GM23338 (cell line): ENCODE measurements at places on chromosomes 7 and 10. TPM values are rescaled to one million over a fixed set of nuclear protein-coding genes. Genes with fewer than 3 reads are reported as not detected.
A peak's percentile ranks its signal among the peaks of the same experiment; 100 is the strongest.

The RBP3 gene
- polyA plus RNA-seq = not detected in 2 replicates

The ITIH5 gene
- 0.99 and 1.2 TPM in 2 replicates for polyA plus RNA-seq

The CALHM3 gene
- 0.19 TPM in 1 of 2 replicates, not detected in the other for polyA plus RNA-seq

The AMPH gene
- polyA plus RNA-seq = 4.8 and 5.2 TPM in 2 replicates

The SH2B2 gene
- polyA plus RNA-seq = 5.6 and 8.7 TPM in 2 replicates

The NEUROD6 gene
- polyA plus RNA-seq = not detected in 2 replicates

The AKR1E2 gene
- 2.2 and 3.4 TPM in 2 replicates for polyA plus RNA-seq

The PHYHIPL gene
- 0.27 and 0.63 TPM in 2 replicates for polyA plus RNA-seq

The ATOH7 gene
- polyA plus RNA-seq = 0.23 TPM in 1 of 2 replicates, not detected in the other

GRCh38 chr7:2572101-2572842 is 13.5 kb downstream of the IQCE start:
- no peaks in the 10 kb centered on the region; the same call in 1 of the 2 replicates for H3K4me1 ChIP-seq
- no peak overlapping the region for H3K27ac ChIP-seq

DNA sequence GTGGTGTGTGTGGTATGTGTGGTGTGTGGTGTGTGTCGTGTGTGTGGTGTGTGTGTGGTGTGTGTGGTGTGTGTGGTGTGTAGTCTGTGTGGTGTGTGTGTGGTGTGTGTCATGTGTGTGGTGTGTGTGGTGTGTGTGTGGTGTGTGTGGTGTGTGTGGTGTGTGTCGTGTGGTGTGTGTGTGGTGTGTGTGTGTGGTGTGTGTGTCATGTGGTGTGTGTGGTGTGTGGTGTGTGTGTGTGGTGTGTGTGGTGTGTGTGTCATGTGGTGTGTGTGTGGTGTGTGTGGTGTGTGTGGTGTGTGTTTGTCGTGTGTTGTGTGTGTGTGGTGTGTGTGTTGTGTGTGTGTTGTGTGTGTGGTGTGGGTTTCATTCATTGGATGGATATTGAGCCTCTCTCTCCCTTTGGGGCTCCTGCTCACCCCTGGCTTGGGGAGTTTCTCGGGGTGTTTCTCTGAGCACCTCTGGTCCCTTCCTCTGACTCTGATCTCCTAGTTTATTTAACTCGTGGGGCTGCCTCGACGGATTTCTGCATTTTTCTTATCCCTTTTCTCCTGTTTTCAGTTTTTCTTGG is 145.8 kb downstream of the DNAJB6 start:
- no peaks in the 10 kb centered on the region for H3K36me3 ChIP-seq
- peak; percentile 16 for DNase-seq
- H3K4me3 ChIP-seq = no peak overlapping the region
- no peaks in the 10 kb centered on the region for H3K27me3 ChIP-seq
- no peaks in the 10 kb centered on the region for H3K4me1 ChIP-seq

DNA sequence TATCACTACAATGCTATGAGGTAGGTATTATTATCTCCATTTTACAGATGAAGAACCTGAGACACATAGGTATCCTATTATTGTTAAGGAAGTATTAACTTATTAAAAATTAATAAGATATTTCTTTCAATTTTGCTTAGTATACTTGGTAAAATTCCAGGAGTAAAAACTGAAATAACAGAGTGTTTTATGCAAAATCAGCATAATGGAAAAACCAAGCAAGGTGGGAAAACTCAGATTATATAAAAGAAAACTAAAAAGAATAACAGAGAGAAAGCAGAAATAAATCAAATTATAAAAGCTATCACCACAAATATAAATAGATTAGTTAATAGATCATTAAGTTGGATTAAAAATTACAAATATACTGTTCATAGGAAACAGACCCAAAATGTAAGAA is 82.0 kb downstream of the CPXM2 start:
- H3K27me3 ChIP-seq = no peaks in the 10 kb centered on the region
- no peak overlapping the region for H3K4me3 ChIP-seq
- DNase-seq = no peak
- H3K27ac ChIP-seq = no peak overlapping the region

DNA sequence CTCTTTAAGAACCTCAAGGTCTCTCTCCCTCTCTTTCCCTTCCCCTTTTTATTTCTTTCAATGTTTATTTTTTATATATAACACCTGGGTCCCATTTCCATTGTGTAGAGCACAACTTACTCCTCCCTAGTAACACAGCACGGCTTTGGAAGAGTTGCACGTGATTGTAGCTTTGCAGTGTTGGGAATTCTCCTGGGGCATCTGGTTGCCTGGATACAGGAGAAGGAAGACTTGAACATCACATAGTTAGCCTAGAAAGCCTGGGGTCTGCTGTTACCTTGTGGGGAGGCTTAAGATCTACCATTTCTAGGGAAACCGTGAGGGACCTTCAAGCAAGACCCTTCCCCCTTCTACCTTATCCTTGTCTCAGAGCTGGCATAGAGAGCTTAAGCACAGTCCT is 41.1 kb upstream of the NFKB2 start:
- no peaks in the 10 kb centered on the region for H3K27me3 ChIP-seq
- H3K4me1 ChIP-seq = no peaks in the 10 kb centered on the region
- no peak overlapping the region for H3K27ac ChIP-seq
- H3K4me3 ChIP-seq = no peak overlapping the region

DNA sequence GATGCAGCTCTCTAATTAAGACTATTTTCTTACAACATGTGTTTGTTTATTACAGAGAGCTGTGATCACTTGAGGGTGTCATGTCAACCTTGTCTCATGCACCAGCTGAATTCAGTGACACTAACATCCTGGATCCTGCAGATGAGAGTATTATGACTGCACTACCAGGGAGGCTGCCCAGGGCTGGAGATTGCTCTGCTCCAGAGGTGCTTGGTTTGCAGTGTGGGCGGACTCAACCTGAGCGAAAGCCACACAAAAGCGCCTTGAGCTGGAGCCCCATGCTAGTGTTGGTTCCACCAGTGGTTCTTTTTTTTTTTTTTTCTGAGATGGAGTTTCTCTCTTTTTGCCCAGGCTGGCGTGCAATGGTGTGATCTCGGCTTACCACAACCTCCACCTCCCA is 33.8 kb upstream of the ATXN7L1 start:
- H3K36me3 ChIP-seq = peaks cover 11% of the 10 kb centered on the region
- H3K27ac ChIP-seq = no peak overlapping the region
- H3K4me1 ChIP-seq = peaks cover 15% of the 10 kb centered on the region
- H3K27me3 ChIP-seq = no peaks in the 10 kb centered on the region
- H3K4me3 ChIP-seq = no peak overlapping the region
- no peak for DNase-seq

DNA sequence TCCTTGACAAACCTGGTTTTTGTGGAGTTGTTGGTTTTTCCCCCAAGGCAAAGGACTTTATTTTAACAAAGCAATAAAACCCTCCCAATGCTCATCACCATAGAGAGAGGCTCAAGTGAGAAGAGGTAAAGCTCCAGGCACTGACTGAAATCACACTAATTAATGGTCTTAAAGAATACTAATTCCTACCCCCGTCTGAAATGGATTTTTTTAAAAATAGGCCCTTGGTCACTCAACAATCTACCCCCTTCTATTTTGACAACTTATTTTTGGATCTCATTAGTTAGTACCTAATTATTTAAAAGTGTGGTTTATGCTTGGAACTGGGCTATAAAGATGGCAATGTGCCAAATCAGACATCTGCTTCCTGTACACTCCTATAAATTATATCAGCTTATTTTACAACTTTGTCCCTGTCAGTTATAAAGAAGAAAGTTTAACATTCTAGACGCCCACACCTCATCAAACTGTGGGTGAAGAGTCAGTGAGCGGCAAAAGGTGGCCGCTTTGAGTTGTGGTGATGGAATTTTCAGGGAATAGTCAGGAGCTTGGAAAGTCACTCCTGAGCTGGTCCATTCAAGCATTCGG is 10.6 kb downstream of the GLI3 start:
- no peak for DNase-seq
- H3K27me3 ChIP-seq = no peaks in the 10 kb centered on the region
- peaks cover 77% of the 10 kb centered on the region for H3K4me1 ChIP-seq
- H3K36me3 ChIP-seq = no peaks in the 10 kb centered on the region

DNA sequence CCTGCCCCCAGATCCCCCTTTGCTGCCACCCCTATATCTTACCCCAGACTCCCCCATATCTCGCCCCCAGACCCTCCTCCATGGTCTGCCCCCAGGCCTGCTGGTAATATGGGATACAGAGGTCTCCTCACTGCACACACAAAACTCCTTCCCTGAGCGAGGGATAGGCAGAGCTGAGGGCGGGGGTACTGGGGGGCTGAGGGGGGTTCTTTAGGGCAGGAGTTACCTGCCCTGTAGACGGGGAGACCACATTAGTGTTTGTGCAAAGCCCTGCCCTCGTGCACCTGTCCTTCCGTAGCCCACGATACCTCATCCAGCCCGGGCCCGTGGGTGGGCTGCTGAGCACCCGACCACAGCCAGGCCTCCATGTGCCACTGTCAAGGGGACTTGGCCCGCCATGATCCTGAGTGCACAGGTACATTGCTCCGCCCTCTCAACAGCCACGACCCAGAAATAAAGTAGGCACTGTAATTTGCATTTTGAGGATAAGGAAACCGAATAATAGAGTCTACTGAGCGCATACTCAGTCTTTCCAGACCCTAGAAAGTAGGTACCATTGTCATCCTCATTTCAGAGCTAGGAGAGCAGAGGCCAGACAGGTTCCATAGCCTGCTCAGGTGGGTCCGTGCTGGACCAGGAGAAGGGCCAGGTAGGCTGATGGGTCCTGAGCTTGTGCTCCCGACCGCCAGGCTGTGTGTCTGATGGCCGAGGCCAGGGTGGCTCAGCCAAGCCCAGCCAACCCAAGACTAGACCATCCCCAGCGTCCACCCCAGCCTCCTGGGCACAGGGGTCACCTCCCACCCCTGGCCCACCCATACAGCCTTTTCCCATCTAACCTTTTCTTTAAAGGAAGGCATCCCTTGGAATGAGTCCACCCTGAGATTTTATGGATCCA is 115.2 kb downstream of the LHPP start:
- H3K27ac ChIP-seq = no peak overlapping the region
- no peaks in the 10 kb centered on the region for H3K27me3 ChIP-seq
- no peak for DNase-seq
- H3K4me1 ChIP-seq = no peaks in the 10 kb centered on the region
- H3K36me3 ChIP-seq = no peaks in the 10 kb centered on the region

DNA sequence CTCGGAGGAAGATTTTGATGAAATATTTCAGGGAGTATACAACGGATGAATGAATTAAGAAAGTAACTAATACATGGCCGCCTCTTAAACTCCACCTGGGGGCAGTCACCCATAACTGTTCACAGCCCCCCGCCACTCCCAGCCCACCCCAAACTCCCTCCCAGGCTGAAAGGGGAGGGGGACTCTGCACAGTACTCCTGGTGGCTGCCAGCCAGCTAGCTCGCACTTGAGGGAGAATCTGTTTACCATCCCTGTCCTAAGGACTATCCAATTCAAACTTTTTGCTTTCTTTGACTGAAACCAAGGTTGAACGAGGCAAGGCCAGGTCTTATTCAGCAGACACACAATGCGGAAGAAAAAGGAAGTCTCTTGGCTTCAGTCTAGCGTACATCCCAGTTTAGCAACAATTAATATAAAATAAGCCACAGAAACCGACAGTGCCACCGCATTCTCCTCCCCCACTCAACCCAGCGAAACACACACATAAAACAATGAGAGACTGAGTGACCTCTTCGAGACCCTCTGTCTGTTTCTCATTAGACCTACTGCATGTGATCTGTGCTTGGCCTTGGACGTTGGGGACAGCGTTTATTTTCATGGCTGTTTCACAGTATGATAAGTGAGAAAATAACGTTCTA is 219.5 kb downstream of the GLI3 start:
- no peak overlapping the region for H3K4me3 ChIP-seq
- peaks cover 6% of the 10 kb centered on the region for H3K4me1 ChIP-seq
- no peaks in the 10 kb centered on the region for H3K27me3 ChIP-seq
- no peaks in the 10 kb centered on the region for H3K36me3 ChIP-seq
- no peak for DNase-seq

DNA sequence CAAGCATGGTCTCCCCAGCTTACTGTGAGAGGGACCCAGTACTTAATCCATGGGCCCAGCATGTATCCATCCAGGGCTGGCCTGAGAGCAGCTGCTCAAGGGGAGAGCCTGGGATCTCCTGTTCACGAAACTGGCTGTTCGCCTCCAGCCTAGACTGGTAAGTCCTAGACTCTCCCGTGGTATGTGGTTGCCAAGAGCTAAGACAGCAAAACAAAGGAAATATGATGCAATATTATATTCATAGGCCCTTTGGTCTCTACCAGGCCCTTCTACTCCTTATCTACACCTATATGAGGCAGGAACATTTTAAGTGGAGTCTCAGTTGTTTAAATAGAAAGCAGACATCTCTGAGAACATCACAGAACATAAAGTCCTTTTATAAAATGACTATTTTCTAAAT is 28.9 kb upstream of the STK17A start:
- H3K4me3 ChIP-seq = no peak overlapping the region
- no peak overlapping the region for H3K27ac ChIP-seq
- H3K4me1 ChIP-seq = peaks cover 17% of the 10 kb centered on the region
- DNase-seq = no peak

DNA sequence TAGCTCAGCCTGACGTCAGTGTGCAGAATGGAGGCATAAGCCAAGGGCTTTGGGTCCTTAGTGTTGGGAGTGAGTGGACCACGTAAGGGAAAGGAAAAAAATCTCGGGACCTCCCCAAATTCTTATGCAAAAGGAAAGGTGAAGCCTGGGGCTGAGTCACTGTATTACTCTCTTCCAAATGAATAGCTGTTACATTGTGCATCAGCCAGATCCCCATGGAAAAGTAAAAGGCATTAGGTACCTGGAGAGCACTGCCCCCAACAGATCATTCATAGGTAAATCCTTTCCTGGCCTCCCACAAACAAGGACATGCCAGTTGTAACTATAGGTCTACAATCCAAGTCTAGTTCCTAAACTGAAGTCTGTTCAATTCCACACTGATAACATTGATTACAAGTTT is 170.5 kb downstream of the C1GALT1 start:
- no peaks in the 10 kb centered on the region for H3K27me3 ChIP-seq
- H3K4me3 ChIP-seq = 0 out of 2 replicates have a peak overlapping the region, but pooled peaks have one; percentile 3
- H3K27ac ChIP-seq = peak overlapping the region; percentile 94
- H3K4me1 ChIP-seq = peaks cover 30% of the 10 kb centered on the region
- 0 out of 2 replicates have a peak, but pooled peaks cover 11% of the 10 kb centered on the region for H3K36me3 ChIP-seq

DNA sequence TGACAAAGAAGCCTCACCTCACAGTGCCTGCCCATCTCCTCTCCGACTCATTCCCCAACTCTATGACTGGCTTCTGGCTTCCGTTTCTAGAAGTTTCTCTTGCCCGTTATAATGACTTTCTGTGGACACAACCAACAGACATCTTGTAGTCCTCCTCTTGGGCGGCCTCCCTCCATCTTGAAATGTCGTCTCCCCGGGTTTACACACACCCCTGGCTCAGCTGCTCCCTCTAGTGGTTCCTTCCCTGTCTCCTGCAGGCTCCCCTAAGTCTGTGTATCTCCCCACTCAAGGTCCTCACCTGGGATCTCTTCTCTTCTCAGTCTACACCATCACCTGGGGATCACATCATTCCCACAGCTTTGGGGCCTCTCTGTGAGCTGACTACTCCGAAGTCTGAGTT is 123.4 kb upstream of the NEBL start:
- H3K4me3 ChIP-seq = no peak overlapping the region
- H3K4me1 ChIP-seq = no peaks in the 10 kb centered on the region
